BJ (cell line): ENCODE measurements at places on chromosomes 12 and 14.

DNA sequence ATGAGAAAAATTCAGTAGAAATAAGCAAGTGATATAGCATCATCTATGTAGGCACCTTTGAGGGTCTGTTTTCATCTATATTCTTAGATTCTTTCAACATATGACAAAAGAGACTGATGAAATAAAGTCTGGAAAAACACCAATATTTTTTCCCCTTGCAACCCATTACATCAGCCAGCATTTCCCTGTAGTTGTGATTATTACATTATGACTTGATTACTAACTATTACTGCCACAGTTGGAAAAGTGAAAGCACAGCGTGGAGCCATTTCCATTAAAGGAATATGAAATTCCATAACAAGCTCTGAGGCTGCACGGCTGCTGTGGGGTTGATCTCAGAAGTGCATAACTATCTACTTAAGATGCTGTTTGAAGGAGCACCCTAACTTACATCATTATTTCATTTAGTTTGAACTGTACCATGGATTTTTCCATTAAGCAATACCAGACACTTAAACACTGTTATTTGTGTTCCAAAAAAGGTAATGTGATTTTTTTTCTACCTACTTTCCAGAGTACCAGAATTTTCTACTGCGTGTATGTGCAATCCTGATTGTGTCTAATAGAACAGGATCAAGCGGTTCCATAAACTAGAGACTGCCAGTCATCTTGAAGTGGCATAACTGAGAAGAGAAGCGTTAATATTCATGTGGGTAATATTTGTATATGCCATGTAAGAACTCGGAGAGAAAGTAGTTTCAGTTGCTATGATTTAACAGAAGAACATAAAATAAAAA lies 405.5 kb downstream of the MDGA2 start:
- DNase-seq, result no peak

DNA sequence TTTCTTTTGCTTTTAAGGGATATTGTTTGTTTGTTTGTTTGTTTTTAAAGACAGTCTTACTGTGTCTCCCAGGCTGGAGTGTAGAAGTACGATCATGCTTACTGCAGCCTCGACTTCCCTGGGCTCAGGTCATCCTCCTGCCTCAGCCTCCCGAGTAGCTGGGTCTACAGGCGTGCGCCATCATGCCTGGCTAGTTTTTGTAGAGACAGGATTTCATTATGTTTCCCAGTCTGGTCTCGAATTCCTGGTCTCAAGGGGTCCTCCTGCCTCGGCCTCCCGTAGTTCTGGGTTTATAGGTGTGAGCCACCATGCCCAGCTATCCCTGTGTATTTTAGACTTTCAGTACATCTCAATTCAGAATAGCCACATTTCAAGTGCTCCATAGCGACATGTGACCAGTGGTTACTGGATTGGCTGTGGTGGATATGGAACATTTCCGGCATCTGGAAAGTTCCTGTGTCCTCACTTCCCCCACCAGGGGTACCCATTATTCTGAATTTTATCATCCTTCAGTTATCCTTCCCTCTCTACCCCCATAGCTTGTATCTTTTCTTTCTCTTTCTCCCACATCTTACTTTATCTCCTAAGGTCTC lies 61.1 kb downstream of the HRK start:
- no peak for DNase-seq

GRCh38 chr14:56087671-56088471 lies 30.3 kb upstream of the PELI2 start:
- DNase-seq, result no peak

- no peak for DNase-seq
Observed at GRCh38 chr12:130828895-130829294, 10.2 kb downstream of the STX2 start.

DNA sequence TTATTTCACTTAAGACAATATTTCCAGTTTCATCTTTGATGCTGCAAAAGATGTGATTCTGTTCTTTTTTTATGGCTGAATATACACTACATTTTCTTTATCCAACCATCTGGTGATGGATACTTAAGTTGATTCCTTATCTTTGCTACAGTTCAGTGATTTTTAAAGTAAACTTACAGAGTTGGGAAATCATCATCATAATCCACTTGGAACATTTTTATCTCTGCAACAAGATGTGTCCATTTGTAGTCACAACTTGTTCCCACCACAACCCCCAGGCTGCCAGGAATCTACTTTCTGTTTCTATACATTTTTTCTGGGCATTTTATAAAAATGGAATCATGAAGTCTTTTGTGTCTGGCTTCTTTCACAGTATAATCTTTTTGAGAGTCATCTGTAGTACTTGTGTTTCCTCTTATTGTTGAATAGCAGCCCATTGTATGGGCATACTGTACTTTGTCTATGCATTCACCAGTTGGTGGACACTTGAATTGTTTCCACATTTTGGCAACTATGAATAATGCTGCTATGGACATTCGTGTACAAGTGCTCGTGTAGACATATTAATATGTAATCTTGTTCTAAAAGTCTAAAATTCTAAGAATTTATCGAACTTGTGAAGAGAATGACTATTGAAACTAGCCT lies 212.5 kb upstream of the DDHD1 start:
- no peak for DNase-seq

- no peak for DNase-seq
Observed at GRCh38 chr12:104002686-104003085, 37.0 kb downstream of the TDG start.

GRCh38 chr12:76755829-76756379 lies 8.0 kb upstream of the ZDHHC17 start:
- DNase-seq, result no peak

- peak; percentile 9 for DNase-seq
Observed at GRCh38 chr12:79174626-79175025, 310.1 kb downstream of the SYT1 start.

DNA sequence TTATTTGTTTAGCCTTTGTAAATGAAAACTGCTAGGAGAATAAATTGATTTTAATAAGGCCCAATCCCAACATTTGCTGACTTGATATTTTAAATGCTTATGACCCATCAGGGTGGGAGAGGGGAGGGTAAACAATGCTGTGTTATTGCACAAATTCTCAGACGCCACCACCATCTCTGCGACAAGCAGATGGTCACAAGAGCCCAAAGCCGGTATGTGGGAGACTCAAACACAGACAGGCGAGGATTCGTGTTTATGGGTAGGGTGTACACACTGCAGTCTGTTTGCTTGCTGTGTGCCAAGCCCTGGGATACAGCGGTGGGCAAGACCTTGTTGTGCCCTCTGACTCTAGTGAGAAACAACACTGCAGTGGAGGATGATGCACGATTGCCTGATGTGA lies 39.2 kb upstream of the PWP1 start:
- DNase-seq, result no peak

DNA sequence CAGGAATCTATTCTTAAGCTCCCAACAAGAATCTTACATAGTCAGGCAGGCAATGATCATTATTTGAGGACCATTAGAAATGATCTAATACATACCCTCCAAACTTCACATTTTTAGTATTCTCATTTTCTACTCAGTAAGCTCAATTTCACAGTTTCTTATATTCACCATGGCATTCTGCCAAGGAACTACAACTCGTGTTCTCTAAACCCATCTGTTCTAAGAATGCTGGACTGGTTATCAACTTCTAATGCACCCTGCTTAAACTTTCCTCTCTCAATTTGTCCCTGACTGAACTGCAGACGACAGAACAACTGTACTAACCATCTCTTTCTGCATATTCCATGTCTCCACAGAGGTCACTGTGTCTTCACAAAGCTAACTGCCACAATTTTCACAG lies 58.6 kb downstream of the GXYLT1 start:
- DNase-seq, result no peak

DNA sequence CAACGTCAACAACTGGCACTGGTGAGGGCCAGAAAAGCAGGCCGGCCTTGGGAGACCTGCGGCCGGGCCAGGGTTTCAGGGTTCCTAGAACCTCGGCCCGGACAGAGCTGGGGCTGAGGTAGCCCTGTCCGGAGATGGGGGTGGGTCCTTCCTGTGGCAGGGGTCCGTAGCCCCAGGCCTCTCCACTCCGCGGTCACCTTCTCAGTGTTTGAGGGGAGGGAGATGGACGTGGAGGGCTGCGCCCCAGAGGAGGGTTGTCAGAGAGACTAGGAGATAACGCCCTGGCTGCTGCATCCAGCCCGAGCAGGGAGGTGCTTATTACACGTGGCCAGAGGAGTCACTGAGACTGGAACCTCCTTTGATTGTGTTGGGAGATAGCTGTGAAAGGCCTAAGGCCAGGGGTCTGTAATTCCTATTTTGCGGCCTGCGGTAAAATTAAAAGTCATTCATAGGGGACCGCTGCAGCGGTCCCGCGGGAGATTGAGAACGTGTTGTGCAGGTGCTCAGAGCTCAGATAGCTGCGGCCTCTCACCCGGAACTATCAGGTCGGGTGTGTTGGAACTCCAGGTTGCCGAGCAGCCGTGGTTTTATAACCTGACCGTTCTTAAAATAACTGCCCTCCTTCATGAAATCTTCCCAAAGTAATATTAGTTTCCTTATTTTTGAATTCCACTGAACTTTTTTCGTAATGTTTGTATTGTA lies 507 bp downstream of the AHSA1 start:
- no peak for DNase-seq

DNA sequence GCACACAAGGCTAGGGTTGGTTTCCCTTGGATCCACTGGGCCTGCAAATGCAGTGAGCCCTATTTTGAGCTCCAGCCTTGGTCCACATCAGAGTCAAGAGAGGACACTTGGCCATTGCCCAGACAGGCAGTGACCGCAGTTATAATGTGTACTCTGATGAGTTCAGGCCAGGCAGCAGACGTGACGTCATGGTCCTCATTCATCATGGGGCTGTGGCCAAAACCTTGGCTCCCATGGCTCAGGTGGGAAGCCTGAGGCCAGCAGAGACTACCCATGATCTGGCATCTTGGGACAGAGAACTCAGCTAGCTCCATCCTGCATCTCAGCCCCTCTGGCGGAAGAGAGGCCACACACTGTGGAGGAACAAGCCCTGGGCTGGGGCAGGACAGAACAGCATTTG lies 16.4 kb downstream of the TMEM63C start:
- DNase-seq, result no peak

DNA sequence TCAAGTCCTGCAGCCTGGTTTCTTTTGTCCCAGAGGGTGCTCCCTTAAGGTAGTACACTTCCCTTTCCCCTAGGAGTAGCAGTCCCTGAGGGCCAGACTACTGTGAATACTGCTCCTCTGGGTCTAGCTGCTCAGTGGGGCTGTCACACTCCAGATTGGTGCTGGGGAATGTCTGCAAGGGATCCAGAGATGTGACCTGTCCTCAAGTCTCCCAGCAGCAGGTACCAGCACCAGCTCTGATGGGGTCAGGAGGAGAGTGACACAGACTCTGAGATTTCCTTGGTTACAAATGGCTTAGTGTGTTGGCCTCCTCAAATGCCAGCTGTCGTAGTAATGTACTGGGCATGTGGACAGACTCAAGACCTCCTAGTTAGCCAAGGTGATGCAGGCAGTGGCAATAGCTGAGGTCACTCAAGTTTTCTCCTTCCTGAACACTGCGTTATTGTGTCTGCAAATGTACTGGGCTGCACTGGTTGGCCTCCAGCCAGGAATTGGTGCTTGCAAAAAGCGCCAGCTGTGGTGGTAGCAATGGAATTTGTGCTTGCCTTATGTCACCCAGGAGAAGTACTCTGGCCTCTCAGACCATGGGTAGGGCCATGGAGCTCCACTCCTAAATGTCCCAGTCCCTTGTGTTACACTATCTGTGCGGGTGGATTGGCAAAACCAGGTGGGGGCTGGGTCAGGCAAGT lies 36.4 kb upstream of the AEBP2 start:
- no peak for DNase-seq
